Activated T-cell treated with anti-CD3 and anti-CD28 coated beads, Interleukin-2, amount 50 U/mL, for 24 hours (primary cell): ENCODE measurements at places on chromosomes 1 and 21.

DNA sequence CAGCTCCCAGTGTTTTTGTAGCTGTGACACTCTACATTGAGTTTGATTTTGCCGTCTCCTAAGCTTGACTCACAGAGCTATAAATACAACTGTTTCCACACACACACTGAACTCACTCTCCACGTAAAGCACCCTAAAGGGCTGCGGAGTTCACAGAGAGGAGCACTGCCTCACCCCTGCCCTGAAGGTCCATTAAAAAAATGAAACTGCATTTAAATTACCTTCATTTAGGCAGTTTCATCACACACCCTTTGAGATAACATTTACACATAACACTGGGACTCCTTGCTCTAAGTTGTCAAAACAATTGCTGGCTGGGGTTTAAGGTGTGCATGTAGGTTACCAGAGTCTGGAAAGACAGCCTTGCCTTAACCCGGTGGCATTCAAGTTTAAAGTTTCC is 137.1 kb upstream of the MAGI3 start:
- DNase-seq = no peak

GRCh38 chr1:200405264-200405663 is 4.6 kb downstream of the ZNF281 start:
- no peak for DNase-seq

DNA sequence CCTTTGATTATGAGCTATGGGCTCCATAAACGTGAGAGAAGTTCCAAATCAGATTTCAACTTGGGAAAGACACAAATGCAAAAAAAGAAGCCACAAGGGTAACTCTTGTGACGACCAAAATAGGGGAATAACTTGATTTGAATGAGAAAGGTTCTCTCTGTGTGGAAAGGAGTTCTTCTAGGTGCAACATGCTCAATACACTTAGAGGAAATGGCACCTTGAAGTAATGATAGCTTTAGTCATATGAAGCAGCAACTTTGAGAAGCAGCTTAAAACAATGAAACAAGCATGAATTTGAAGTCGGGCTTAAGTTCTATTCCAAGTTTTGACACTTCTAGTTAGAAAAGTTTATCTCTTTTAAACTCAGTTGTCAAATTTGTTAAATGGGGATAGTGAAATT is 21.8 kb upstream of the RGS1 start:
- no peak for DNase-seq

DNA sequence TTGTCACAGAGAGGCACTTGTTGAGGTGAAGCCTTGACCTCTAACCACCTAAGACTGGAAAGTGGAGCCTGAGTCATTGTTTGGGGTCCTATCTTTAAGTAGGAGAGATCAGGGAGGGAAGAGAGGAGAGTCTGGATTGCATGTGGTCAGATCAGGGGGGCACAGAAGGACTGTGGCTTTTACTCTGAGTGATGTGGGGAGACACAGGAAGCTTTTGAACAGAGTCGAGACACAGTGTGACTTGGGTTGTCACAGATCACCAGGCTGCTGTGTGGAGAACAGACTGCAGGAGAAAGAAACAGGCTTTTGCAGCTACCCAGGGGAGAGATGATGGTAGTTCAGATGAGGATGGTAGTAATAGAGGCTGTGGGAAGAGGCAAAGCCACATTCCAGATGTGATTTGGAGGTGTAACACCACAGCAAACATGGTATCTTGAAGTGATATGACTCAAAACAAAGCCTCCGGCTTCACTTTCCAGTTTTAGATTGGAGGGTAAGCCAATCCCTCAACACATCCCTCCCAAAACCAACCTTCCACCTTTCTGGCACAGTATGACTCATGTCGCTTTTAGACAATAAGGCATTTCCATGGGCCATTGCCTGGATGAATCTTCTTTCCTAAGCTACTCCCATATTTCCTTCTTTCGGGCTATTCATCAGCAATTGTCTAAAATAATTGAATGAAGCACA is 125.8 kb upstream of the SLC44A3 start:
- DNase-seq = no peak

DNA sequence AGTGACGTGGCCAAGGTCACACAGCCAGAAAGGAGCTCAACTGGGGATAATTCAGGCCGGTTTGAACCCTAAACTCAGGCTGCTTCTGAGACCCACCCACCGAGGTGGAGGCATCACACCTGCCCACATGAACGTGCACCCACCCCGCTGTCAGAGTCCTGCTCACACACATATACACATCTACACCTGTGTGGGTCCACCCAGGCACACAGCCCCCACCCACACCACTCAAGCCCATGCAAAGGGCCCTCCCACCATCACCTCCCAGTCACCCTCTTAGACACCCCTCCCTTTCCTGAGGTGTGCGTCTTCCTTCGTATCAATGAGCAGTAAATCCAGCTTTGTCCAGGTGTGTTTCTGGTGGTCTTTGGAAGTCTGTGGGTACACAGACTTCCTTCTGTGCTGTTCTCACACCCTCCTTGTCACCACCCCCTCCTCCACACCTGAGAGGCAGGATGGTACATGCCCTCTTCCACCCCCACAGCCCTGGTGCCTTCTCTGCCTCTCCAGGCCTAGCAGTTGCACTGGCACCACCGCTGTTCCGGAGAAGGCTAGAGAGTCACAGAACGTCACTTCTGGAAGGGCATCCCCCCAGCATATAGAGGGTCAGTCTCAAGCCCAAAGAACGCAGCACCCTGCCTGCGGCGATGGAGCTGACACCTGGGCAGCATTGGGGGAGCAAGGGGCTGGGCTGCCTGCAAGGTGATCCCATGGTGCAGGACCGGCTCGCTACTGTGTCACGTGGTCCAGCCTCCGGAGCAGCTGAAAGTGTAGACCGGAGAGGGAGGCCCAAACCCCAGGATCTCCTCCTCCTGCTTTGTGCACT is 18.9 kb upstream of the FAM131C start:
- no peak for DNase-seq

- DNase-seq = no peak
Observed at GRCh38 chr1:155014709-155015508, 12.3 kb downstream of the ZBTB7B start.

DNA sequence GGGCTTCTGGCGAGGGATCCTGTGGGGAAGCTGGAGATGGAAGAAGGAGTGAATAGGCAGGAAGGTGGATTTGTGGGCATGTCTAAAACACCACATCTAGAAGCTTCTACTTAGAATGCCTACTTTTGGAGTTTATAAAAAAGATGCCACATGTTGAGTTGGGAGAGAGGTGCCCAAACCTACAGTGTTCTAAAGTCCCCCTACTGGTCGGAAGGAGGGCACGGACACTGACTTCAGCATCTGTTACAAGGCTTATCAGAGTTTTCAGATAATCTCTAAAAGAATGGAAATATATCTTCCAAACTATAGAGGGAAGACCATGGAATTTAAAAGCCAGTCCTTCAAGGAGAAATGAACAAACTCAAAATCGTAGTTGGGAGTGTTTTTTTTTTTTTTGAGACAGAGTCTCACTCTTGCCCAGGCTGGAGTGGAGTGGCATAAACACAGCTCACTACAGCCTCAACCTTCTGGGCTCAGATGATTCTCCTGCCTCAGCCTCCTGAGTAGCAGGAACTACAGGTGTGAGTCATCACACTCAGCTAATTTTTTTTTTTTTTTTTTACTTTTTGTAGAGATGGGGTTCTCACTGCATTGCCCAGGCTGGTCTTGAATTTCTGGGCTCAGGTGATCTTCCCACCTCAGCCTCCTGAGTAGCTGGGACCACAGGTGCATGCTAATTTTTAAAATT is 14.8 kb downstream of the IBA57 start:
- DNase-seq = no peak

DNA sequence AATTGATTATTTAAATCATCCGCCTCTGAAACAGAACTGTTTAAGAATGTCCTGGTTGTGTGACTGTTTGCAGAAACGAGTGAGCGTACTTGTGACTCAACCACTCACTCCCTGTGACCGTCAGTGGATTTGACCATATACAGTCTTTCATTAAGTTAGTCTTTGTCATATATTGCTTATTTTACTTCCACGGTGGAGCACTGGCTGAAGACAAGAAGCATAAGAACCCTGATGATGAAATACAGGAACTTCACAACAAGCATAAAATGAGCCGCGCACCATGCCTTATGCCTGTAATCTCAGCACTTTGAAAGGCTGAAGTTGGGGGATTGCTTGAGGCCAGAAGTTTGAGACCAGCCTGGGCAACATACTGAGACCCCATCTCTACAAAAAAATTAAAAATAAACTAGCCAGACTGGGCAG is 194.0 kb downstream of the TOMM20 start:
- DNase-seq = peak; percentile 11

DNA sequence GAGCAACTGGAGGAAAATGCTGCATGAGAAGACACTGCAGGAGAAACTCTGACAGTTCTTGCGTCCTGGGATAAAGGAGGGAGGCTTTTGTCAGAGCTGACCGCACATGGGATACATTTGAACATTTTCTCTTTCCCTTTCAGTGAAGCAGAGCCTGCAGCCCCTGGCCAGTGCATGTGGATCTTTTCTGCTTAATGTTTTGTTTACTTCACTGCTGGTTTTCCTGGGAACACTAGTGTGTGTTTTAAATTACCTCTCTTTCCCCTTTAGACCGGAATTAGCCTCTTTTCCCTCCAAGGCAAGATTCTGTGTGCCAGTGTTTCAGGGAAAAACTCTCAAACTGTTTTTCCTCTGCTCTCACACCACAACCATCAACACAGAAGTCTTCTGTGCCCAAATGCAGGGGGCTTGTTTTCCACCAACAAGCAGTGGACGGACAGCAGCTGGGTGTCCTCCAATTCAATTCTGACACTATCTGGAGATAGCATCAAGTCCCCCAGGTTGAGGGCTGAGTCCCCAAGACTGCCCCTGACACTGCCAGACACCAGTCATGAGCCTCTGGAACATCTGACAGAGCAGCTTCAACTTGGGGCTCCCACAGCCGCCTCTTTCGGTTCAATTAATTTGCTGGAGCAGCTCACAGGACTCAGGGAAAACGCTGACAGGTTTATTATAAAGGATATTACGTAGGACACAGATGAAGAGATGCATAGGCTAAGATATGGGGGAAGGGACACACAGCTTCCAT is 136.2 kb downstream of the RHOU start:
- no peak for DNase-seq

DNA sequence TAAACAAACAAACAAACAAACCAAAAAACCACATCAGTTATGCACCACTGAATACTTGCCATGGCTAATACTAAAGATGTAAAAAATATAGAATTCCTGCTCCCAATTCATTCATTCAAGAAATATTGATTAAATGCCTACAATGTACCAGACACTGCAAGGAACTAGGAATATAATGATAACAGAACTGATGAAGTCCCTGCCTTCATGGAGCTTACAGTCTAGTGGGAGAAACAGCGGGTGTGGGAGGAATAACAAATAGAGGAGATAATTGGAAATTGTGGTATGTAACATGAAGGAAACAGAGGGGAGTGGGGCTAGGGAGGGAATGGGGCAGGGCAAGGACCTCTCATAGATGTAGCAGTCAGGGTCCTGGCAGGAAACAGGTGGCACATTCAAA is 58.6 kb upstream of the NBL1 start:
- DNase-seq = no peak

DNA sequence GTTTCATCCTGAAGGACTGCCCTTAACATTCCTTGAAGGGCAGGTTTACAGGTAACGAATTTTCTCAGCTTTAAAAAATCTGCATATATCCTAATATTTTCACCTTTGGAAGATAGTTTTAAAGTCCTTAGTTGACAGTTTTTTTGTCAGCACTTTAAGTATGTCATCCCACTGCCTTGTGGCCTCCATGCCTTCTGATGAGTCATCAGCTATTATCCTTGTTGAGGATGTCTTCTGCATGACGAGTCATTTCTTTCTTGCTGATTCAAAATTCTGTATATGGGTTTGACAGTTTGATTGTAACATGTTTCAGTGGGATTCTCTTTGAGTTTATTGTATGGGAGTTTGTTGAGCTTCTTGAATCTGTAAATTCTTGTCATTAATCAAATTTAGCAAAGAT is 500.6 kb downstream of the DISC1 start:
- no peak for DNase-seq

DNA sequence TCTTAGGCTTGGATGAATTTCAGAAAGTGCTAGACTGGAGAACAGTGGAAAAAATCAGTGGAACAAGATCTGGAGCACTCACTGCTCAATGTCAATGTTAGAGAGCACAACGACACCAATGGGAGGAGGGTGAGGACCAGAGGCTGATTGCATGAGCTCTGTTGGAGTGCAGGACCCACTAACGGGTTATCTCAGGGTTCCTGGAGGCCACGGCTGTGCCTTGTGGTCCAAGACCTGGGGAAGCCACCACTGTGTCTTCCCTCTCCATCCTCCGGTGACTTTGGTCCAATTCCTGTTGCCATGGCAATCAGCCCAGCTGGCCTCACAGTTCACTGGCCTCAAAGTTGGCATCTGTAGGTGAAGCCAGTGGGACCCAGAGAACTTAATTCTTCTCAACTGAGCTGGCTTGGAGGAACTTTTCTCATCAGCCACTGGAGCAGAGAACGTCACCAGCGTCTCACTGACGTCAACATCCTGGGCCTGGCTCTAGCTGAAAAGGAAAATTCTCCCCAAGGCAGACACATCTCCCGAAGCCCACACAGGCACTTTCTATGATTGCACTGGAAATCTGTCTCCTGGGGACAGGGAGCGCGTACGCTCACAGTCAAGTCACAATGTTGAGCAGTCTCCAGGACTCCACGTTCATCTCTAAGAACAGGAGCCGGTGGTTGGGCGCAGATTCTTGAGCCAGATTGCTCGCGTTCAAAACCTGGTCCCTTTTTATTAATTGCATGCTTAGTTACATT is 21.9 kb upstream of the GPR157 start:
- no peak for DNase-seq

GRCh38 chr21:41460578-41461527 is 34.8 kb downstream of the MX1 start:
- peak; percentile 68 for DNase-seq
